Frontal cortex (tissue), 4 donors: ENCODE measurements at places on chromosomes 4 and X. TPM values are rescaled to one million over a fixed set of nuclear protein-coding genes. Genes with fewer than 3 reads are reported as not detected.

Gene GAGE12F
- total RNA-seq, result not detected

Gene CXCL10
- not detected for total RNA-seq

GRCh38 chr4:24956091-24956490, 43.2 kb upstream of the CCDC149 start:
- DNase-seq, result no peak

Gene TRMT2B
- total RNA-seq, result 7.7 TPM

GRCh38 chrX:22536746-22537304, 264.1 kb downstream of the CBLL2 start:
- no peak for DNase-seq

Gene VGLL1
- not detected for total RNA-seq

DNA sequence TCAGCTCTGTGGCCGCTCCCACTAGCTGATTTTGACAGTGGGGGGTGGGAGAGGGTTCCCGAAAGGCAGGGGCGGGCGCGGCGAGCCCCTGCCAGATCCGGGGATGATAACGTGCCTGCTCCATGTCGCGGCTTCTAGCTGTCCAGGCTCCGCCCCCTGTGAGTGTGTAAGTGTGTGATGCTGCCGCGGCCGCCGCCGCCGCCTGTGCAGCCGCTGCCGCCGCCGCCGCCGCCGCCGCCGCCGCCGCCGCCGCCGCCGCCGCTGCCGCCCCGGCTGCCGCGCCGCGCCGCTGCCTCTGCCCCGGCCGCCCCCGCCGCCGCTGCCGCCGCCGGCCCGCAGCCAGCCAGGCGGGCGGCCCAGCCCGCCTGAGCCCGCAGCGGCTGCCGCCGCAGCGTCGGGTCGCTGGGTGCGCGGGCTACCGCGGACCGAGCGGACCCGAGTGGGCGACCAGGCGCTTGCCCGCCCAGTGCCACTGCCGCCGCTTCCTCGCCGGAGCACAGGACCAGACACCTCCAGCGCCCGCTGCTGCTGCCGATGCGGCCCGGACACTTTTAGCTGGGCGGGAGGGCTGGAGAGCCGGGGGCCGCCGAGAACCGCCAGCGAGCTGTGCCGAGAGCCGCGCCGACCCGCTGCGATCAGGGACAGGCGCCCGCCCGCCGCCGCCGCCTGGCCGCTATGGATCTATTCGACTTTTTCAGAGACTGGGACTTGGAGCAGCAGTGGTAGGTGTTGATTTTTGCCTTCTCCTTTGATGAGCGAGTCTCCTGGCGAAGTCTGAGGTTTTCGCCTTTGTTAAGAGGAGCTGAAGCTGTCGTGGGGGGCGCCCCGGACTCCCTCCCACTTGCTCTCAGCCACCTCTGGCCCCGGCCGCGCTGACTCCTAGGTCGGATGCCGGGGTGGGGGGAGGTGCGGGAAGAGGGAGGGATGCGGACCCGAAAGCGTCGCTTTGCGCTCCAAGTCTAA, at the start of gene AFF2:
AFF2 (plus strand) TSS at position 195 of the 963 bp plus-strand sequence; CDS start at position 676, 481 bp downstream.
- DNase-seq, result peak; percentile 15

DNA sequence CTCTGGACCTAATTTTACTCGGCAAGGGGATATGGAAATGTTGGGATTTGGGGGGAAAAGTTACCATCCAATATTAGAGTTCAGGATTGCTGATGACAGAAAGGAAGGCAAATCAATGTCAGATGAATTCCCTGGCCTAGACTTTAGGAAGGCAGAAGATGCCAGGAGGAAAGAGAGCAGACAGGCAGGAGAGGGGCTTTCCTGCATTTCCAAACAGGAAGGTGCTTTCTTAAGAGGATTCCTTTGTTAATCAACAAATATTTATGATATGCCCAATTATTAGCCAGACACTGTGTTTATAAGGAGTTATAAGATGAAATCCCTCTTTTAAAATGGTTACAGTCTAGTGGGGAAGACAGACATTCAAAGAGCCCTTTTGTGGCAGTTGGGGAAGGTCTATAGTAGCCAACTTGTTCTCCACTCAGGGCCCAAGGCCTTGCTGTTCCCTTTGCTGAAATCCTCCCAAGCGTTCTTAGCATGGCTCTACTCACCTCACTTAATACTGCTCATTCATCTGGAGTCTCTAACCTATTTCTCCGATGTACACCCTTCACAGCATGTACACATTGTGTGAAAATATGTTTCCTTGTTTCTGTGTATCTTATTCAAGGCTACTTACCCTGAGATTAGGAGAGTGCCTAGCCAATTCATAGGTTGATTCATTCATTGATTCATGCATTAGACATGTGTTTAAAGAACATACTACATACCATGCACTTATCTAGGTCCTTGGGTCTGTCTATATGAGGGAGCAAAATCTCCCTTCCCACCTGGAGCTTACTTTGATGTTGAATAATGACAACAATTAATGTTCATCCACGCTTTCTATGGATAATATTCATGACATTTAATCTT, 5.3 kb downstream of the IGFBP7 start:
- DNase-seq, result no peak

DNA sequence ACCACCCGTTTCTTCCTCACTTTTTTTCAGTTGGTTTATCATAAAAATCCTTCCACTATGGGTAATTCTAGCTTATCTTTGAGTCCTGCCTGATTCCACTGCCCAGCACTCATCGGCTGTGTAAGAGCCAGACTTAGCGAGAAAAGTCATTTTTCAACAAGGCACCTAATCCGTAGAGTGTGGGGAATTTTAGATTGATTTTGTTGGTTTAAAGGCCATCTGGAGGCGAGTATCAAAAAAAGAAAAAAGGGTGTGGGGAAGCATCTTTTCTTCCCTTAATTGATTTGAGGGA, 134.4 kb downstream of the TET2 start:
- no peak for DNase-seq

DNA sequence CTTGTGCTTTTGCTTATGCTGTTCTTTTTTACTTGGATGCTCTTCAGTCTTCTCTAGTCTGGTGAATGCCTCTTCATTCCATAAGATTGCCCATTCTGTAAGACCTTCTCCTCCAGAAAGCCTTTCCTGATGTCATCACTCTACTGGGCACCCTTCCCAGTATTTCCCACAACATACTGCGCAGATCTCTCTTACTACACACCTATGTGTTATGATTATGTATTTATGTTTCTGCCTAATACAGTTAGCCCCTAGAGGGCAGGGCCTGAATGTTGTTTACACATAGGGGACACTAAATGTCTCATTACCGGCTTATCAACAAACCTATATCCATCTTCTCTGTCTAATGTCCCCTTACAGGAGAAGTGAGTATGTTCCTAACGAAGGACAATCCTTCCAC, 21.1 kb downstream of the AIFM1 start:
- DNase-seq, result no peak

- no peak for DNase-seq
Measured at GRCh38 chr4:103079621-103080020, 3.1 kb upstream of the SLC9B2 start.

- DNase-seq, result no peak
Measured at GRCh38 chr4:152176627-152177214, 359.2 kb downstream of the FBXW7 start.

DNA sequence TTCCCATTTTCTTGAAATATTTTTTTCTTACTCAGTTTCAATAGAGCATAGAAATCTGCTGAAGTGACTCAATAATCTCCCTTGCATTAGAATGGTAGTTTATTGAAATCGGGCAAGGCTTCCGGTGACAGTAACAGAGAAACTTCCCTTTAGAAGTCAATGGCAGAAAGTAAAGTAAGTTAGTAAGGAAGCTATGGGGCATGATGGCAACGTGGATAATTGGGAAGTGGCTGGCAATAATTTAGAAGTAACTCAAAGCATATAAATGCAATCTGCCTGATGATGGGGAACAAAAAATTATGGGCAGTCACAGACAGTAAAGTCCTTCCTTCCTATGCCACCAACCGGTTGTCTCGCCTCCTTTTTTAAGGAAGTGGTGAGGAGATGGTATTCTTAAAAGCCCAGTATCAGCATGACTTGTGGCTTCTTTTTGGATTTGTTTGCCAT, 7.6 kb downstream of the CYBB start:
- DNase-seq, result no peak

DNA sequence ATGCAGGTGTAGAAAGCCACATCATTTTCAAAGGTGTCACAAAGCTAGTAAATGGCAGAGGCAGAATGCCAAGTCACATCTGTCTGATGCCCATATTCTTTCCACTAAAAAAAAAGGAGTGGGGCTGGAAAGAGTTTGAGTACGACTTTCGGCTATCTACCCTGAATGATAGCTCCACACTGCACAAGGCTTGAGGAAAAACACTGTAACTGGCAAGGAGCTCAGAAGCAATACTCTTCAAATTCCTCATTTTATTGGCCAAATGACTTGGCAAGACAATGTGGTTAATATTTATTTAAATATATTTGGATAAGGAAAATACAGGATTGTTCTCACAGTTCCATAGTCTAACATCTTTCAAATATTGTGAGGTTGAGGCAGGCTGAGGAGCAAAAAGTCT, 5.4 kb upstream of the ADH1C start:
- DNase-seq, result no peak

DNA sequence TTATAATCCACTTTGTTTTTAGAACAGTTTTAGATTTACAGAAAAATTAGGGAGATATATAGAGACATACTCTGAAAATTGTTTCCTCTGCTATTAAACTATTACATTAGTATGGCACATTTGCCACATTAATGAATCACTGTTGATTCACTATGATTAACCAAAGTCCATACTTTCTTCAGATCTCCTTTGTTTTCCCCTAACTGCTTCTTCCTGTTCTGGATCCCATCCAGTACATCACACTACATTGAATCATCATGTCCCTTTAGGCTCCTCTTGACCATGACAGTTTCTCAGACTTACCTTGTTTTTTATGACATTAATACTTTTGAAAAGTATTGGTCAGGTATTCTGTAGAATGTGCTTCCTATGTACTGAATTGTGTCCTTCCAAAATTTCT, 109.2 kb upstream of the EDNRA start:
- no peak for DNase-seq

- no peak for DNase-seq
Measured at GRCh38 chr4:4518747-4519146, 23.1 kb downstream of the STX18 start.

- DNase-seq, result no peak
Measured at GRCh38 chrX:104391906-104392305, 137.2 kb upstream of the ESX1 start.

DNA sequence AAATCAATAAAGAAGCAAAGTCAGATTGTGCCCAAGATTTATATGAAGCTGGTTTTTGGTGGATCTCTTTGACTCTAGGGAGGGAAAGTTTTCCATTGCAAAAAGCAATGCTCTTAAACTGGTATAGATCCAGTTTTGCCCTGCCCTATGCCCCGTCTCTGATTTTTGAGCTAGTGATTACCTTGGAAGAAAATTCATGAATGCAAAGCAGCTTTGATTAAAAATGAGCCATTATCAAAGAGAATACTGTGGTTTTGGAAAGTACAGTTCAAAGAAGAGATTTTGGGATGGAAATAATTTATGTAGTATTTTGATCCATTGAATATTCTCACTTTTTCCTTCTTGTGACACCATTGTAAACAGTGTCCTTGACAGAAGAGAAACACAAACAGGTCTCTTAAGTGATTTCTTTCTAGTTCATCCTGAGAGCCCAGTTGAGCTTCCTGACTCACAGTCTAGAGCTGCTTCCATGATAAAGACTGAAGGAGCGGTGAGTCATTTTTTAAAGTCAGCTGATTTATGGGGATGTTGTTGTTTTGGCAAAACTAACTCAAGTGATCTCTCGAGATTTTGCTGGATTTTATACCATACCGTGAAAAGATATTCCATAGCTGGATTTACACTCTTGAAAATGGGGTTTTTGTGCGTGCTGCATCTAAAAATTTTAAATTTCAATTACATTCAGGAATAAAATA, 76.7 kb downstream of the AFF1 start:
- DNase-seq, result no peak

- no peak for DNase-seq
Measured at GRCh38 chr4:94453391-94453963, 1.7 kb downstream of the PDLIM5 start.

DNA sequence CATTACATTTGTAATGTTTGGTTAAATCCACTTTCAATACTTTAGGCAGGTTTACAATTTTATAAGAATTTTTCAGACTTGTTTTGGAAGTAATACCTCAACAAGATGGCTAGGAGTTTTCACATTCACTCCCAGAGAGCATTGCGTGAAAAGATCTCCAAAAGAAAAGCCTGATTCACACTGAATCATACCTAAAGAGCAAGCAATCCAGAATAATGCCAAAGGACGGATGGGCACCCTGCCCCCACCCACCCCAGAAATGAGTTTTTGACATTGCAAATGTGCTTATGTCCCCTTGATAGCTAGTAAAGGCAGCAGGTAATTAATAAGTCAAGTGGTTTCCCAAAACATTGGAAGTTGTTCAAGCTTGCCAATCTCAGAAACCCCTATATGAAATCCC, 557.7 kb upstream of the TENM3 start:
- no peak for DNase-seq

- no peak for DNase-seq
Measured at GRCh38 chr4:154503598-154503997, 12.0 kb upstream of the DCHS2 start.

DNA sequence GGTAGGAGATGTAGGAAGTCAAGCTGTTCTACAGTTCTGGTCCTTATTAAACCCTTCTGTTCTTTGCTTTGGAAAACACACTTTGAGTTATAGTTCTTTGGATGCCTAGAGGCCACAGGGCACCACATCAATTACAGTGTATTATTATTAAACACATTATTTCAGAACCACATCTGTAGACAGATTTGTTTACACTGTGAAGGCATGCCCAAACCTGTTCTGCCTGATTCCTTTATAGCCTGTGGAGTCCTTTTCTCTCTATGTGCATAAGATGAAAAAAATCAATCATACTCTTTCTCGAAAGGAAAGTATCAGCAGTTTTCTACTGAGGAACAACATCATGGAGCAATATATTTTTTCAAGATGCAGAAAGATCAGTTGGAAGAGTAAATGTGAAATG, 371.3 kb upstream of the INTU start:
- DNase-seq, result no peak

- DNase-seq, result no peak
Measured at GRCh38 chr4:114399105-114399504, 199.5 kb upstream of the UGT8 start.

- DNase-seq, result no peak
Measured at GRCh38 chrX:134933248-134933647, 57.5 kb upstream of the SMIM10 start.

DNA sequence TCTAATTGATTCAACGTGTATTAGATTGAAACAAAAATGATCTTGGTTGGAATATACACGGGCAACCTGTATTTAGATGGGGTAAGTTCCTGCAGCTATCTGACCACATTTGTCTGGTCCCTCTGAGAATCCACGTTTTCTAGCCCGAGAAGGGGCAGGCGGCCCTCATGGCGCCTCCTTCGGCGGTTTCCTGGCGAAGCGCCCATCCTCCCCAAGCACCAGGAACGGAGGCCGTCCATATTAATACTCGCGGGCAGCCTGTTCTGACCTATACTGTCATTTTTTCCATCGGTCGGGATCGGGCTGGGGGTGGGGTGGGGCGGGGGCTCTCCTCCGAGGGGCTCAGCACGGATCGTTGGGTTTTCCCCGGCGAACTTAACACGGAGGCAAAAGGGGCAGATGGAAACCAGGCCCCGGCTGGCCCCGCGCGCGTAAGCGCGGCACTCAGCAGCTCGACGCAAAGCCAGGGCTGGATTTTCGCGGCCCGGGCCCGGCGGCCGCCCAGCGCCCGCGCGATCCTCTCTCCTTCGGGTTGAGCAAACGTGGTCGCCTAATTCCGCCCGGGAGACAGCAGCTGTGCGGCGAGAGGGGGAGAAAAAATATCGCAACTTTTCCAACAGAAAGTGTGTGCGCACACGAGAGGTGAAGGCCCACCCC, 77.2 kb upstream of the BCOR start:
- no peak for DNase-seq

Gene NRK
- under 0.01 TPM for total RNA-seq

GRCh38 chrX:108557580-108557979, 117.9 kb downstream of the COL4A5 start:
- no peak for DNase-seq

Gene CNKSR2
- total RNA-seq, result 173 TPM

GRCh38 chrX:96424007-96424406, 260.6 kb upstream of the DIAPH2 start:
- no peak for DNase-seq
